ENCODE measurements at places on chromosomes 3 and 15. TPM values are rescaled to one million over a fixed set of nuclear protein-coding genes. Genes with fewer than 3 reads are reported as not detected.

GRCh38 chr3:9786825-9787669, 5.2 kb downstream of the TADA3 start:
- no peak for DNase-seq

DUOXA2 gene
- total RNA-seq, result not detected

LDHAL6B gene
- total RNA-seq, result not detected

PDZRN3 gene
- total RNA-seq, result 1.8 TPM

Data from liver (tissue), 10 donors.